Activated CD4-positive, alpha-beta T cell treated with anti-CD3 and anti-CD28 coated beads, Interleukin-2, Interleukin-4, amounts not matched to agents 100 ng/mL and 50 ng/mL, durations not matched to agents 16 hours and 8 hours (primary cell): ENCODE measurements at places on chromosomes 4 and X.

GRCh38 chrX:138756234-138756633, 44.7 kb upstream of the FGF13 start:
- no peak for DNase-seq

DNA sequence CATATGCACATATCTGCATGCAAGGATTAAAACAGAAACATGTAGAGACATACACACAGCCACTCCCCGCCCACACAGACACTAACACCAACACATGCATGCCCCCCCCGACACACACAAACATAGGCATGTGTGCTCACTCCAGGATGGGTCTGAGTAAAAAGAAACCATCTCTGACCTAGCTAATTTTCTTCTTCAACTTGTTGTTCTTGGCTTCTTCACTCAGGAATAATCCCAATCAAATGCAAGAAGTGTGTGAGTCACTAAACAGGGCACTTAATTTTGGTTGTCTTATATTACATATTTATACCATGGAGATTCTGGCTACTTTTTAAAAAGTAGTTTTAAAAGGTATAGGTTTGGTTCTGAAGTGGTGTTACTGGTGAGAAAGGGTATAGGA, 28.3 kb downstream of the ENOX2 start:
- DNase-seq: no peak

DNA sequence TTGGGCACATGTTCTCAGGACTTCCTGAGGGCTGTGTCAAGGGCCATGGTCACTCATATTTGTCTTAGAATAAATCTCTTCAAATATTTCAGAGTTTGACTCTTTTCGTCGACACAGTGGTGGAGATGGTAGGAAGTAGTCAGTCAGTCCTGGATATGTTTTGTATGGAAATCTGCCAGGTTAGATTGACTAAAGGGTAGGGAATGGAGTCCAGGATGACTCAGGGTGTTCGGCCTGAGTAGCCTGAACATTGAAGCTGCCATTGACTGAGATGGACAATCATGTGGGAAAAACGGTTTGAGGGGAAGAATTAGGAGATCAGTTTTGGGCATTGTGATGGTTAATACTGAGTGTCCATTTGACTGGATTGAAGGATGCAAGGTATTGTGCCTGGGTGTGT, 177.1 kb upstream of the CENPE start:
- no peak for DNase-seq

- no peak for DNase-seq
Observed at GRCh38 chr4:22794732-22795131, 102.0 kb downstream of the GBA3 start.

DNA sequence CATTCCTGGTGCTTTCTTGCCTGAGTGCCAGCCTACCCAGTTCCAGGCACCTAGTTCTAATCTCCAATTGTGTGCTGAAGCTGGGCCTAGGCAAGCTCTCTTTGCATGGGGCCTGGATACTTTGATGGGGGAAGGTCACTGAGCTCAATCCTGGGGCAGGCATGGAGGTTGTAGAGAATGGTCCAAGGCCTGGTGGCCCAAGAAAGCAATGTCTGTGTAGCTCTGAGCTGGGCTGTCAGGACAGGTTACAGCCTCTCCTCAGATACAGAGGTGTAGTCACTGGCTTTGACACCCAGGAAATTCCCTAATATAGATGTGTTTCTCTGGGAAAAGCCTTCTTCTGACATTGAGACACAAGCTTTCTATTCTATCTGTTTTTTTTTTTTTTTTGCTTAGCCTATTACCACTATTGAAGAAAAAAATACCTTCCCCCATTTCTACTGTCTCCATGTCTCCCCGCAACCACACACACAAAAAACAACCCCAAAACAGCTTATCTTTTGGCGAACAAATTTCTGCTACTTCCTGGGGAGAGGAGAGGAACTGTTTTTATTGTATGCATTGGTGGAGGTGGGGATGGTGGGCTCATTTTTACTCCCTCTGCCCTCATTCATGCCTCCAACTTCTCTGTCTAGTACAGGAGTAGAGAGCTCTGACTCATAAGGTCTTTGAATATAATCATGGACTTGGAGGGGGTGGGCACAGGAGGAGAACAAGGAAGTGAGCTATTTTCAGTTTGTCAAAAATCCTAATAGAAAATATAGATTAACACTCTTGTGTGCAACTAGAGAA, 66.7 kb upstream of the DHX15 start:
- no peak for DNase-seq
